Lung (tissue), 17 donors: ENCODE measurements at places on chromosomes 1 and 21. TPM values are rescaled to one million over a fixed set of nuclear protein-coding genes. Genes with fewer than 3 reads are reported as not detected.

GRCh38 chr21:26445440-26445839 is 127.6 kb downstream of the CYYR1 start:
- no peak for DNase-seq
- H3K36me3 ChIP-seq = no peaks in the 10 kb centered on the region
- H3K4me1 ChIP-seq = no peaks in the 10 kb centered on the region
- H3K27ac ChIP-seq = no peak overlapping the region
- no peak overlapping the region for H3K4me3 ChIP-seq

Gene LCE1B
- total RNA-seq = not detected

DNA sequence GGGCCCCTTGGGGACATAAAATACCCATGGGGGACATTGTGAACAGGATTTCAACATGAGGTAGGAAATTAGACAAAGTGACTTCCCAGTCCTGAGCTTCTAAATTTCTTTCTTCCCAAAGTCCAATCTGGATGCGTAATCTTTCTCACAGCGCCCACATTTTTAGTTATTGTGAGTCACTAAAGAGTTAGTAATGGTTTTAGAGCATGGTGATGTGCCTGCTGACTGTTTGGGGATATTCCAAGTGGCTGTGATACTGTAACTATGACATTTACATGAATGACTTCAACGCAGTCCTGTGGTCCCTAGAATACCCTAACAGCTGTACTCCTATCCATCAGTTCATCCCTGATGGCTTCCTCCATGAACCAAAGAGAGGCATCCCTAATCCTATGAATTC is 224.0 kb upstream of the COA6 start:
- H3K27me3 ChIP-seq = no peaks in the 10 kb centered on the region
- no peaks in the 10 kb centered on the region for H3K36me3 ChIP-seq
- H3K27ac ChIP-seq = no peak overlapping the region
- H3K4me3 ChIP-seq = no peak overlapping the region

Gene RGS8
- total RNA-seq = not detected

Gene CCDC181
- total RNA-seq = 4.8 TPM

Gene CHML
- 6.9 TPM for total RNA-seq

DNA sequence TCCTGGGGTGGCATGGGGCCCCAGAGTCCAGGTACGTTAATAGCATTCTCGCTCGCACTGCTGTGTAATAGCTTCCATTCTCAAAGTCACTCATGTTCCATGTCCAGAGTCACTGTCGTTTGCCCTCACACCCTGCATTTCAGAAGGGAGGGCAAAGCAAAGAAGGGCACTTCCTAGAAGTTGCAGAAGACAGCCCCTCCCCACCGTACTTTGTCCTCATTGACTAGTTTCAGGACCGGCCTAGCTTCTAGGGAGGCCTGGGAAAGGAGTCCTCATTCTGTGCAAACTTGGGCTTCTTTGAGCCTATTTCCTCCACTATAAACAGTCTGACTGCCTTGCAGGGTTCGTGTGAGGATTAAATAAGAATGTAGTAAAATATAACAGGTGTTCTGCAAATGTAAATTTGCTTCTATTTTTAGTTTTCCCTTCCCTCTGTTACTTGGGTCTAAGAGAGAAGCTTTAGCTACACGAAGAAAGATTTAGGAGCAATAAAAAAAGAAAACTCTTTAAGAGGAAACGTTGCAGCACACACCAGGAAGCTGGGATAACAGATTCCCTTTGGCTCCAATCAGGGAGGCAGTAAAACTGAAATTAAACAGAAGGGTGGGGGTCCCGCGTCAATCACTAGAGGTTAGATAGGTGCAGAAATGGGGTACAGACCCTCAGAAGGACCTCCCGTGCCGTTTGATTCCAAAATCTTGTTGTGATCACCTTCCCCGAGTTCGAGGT is 40.1 kb downstream of the ACTL8 start:
- H3K27me3 ChIP-seq = peaks cover 2% of the 10 kb centered on the region
- H3K27ac ChIP-seq = no peak overlapping the region
- H3K36me3 ChIP-seq = no peaks in the 10 kb centered on the region
- no peak for DNase-seq
- no peaks in the 10 kb centered on the region for H3K4me1 ChIP-seq

Gene ARHGEF19
- 17.1 TPM for total RNA-seq

DNA sequence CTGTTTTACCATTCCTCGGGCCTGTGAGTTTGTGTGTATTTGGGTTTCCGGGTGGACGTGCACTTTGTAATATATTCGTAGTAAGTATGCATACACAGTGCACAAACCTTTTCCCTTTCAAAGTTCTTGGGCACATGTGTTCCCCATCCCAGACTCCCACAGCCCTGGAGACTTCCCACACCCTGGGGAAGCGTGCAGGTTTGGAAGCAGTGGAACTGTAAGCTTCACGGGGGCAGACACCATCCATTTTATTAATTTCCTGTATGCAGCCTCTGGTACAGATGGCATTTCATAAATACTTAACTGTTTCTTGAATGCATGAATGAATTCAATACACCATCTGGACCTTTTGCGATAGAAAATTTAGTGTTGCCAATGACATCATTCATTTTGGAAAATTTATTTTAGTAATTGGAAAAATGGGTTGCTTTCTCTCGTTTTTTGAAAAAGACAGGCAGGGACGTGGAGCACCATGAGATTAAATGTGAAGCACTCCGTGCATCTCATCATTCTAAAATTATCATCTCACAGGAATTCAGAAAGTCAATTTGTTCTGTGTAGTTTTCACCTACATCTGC is 10.8 kb downstream of the ETS2 start:
- H3K36me3 ChIP-seq = peaks cover 61% of the 10 kb centered on the region
- peaks cover 13% of the 10 kb centered on the region for H3K4me1 ChIP-seq
- H3K27ac ChIP-seq = no peak overlapping the region
- DNase-seq = no peak
- H3K27me3 ChIP-seq = no peaks in the 10 kb centered on the region

Gene GPR89A
- 31.1 TPM for total RNA-seq

DNA sequence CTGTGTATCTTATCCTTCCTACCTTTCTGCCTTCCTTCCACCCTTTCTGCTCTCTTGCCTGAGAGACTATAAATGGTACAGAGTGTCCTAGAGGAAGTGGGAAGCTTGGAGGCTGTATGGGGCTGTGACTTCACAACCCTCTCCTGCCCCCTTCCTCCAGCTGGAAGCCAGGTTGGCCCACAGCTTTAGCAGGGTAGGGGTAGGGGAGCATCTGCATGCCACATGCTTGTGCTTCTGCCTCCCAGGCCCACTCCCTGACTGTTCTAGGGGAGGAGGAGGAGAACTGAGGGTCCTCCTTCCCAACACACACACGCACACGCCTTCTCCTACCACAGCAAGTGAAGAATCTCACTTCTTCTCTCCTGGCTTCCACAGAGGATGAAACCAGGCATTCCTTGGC is 3.9 kb upstream of the SLC27A3 start:
- H3K27ac ChIP-seq = peak overlapping the region; percentile 63
- no peak overlapping the region for H3K4me3 ChIP-seq
- DNase-seq = no peak
- peaks cover 42% of the 10 kb centered on the region for H3K36me3 ChIP-seq
- H3K4me1 ChIP-seq = peaks cover under 1% of the 10 kb centered on the region
- no peaks in the 10 kb centered on the region for H3K27me3 ChIP-seq

DNA sequence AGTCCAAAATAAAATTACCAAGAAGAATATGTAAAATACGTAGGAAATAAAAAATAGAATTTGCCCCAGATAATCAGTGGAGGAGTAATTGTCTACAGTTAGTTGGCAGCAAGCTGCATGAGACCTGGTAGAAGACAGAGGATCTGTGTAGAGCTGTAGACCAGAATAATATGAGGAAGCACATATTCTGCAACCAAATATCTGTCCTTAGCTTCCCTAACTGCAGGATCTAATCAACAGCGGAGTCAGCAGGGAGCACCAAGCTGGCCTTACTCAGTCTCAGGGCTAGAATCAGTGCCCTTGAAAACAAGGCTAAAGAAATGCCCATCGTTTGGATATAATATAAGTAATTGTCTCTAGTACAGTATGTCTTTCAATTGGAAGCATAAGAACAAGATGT is 6.1 kb upstream of the GCSAML start:
- no peak overlapping the region for H3K27ac ChIP-seq
- H3K36me3 ChIP-seq = no peaks in the 10 kb centered on the region
- H3K27me3 ChIP-seq = no peaks in the 10 kb centered on the region
- no peak for DNase-seq
- no peak overlapping the region for H3K4me3 ChIP-seq
- H3K4me1 ChIP-seq = no peaks in the 10 kb centered on the region

DNA sequence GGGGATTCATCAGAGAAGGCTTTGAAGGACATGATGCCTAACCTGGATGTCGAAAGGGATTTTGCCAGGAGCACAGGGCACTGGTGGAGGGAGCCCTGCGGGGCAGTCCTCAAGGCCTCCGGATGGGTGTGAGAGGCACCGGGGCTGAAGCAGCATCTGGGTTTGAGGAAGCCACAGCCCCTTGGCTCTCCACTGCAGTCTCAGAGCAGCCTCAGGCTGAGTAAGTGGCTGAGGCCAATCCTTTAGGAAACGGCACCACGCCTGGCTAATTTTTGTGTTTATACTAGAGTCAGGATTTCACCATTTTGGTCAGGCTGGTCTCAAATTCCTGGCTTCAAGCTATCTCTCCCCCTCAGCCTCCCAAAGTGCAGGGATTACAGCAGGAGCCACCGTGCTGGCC is 12.0 kb downstream of the ERVH48-1 start:
- no peak for DNase-seq
- H3K27ac ChIP-seq = no peak overlapping the region
- H3K36me3 ChIP-seq = peaks cover 12% of the 10 kb centered on the region
- H3K4me3 ChIP-seq = no peak overlapping the region
- H3K27me3 ChIP-seq = no peaks in the 10 kb centered on the region
- no peaks in the 10 kb centered on the region for H3K4me1 ChIP-seq

- DNase-seq = no peak
- no peaks in the 10 kb centered on the region for H3K4me1 ChIP-seq
- H3K36me3 ChIP-seq = no peaks in the 10 kb centered on the region
- H3K27ac ChIP-seq = no peak overlapping the region
Observed at GRCh38 chr1:4880626-4881025, 226.2 kb downstream of the AJAP1 start.

DNA sequence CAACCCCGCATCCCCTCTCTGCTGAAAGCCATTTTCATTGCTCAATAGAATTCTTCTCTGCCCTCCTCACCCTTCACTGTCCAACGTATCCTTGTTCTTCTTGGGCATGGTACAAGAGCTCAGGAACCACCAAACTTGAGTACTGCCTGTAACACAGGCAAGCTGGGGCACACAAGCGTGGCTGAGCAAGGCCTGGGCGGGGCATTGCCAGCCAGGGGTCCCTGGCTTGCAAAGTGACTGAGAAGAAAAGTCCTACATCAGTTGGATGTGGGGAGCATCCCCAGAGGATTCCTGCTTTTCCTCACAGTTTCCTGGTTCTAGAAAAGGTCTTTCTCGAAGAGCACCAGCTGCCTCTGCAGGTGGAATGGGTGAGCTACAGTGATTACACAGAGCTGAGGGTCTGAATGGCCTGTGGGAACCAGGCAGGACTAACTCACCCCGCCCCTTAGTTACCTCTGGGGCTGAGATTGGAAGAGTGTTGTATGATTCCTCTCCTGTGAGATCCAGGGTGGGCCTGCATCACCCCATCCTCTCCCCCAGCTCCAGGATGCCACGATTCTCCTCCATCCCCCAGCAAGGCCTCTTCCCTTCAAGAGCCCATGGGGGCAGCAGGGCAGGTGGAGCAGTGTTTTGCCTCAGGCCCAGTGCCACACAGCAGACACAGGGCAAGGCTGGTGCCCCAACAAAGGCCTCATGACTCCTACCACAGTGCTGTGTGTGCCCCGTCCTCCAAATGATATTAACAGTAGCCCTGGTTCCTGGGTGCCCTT is 121.9 kb downstream of the MATN1 start:
- no peak for DNase-seq
- H3K4me3 ChIP-seq = no peak overlapping the region
- no peaks in the 10 kb centered on the region for H3K36me3 ChIP-seq
- peaks cover 7% of the 10 kb centered on the region for H3K27me3 ChIP-seq
- no peak overlapping the region for H3K27ac ChIP-seq

Gene CFHR4
- total RNA-seq = not detected
